Effector CD4-positive, alpha-beta T cell (primary cell): ENCODE measurements at places on chromosomes 2 and 18.
A peak's percentile ranks its signal among the peaks of the same experiment; 100 is the strongest.

DNA sequence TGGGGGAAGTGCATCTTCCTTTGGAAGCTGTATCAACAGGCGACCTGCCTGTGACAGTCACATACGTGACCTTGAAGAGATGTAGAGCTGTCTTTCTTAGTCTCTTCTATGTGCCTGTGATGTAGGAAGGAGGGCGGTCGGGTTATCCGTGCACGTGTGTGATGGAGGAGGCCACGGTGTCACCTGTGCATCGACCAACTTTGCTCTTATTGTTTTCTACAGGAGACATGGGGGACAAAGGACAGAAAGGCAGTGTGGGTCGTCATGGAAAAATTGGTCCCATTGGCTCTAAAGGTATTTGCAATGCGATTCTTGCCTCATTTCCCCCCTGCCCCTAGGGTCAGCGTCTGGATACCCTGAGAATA lies 20.7 kb upstream of the ALLC start:
- no peak for DNase-seq

DNA sequence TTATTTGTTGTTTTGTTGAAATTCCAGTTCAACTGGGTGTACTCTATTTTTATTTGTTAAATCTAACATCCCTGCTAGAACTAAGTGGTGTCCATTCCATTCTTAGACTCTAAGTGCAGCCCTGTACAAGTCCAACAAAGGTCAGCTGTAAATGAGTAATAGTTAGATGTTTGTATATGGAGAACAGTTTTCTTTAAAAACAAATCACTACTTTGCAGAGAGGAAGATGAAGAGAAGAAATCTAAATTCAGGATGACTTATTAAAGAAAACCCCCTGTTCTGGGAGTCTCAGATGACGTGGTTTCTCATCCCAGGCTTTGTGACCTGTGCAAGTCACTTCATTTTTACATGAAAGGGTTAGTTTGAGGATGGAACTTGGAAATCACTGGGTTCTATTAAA lies 57.9 kb downstream of the GALNT14 start:
- DNase-seq = no peak

DNA sequence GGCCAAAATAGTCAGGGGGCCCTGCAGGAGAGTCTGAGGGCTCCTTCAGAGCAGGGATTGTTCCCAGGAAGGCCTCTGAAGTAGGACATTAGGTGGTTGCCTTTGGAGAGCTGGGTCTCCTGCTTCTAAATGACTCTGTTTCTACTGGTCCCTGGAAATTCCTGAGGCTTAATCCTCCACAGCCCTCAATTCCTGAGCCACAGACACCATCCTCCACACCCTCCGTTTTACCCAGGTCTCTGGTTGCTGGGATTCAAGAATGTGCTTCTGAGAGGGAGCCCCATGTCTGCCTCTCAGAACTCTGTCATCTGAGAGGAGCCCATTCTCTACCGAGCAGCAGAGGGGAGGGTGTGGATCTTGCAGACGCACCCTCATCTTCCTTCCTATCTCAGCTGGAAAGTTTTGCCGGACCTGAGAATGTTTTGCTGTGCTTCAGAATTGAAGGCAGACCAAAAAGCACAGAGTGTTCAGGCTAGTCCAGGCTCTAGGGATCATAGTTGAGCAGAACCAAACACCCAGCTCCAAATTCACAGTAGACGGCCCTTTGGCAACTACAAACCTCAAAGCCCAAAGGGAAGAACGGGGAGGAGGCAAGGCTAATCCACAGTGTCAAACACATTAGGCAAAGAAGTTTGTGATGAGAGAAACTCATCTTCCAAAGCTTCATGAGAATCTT lies 8.1 kb downstream of the VIT start:
- no peak for DNase-seq

DNA sequence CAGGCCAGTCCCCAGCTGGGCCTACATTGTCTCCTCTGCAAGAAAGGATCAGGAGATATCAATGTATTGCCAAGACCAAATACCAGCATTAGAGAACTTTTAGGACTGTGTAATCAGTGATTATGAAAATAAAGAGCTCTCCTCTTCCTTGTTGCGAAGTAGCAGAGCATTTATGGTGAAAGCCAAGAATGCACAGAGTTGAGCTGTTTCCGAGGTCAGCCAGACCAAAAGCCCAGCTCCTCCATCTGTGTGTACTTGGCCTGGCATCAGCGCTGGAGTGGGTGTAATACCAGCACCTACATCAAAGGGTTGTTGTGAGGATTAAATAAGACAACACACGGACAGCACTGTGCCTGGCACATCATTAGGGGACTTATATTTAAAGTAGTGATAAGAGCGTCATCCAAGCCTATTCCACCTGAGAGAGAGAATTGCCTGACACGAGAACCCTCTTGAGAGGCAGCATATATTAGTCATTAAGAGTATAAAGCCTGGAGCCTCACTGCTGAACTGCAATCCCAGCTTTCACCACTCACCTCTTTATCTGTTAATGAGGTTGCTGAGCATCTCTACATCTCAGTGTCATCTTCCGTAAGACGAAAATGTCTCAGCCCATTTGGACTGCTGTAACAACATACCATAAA lies 7.4 kb upstream of the SLC16A14 start:
- no peak for DNase-seq

GRCh38 chr2:239654266-239654665 lies 253.4 kb upstream of the HDAC4 start:
- no peak for DNase-seq

GRCh38 chr2:101545950-101546349 lies 71.0 kb upstream of the RFX8 start:
- DNase-seq = no peak

GRCh38 chr18:67463829-67464228 lies 52.7 kb downstream of the DSEL start:
- no peak for DNase-seq

DNA sequence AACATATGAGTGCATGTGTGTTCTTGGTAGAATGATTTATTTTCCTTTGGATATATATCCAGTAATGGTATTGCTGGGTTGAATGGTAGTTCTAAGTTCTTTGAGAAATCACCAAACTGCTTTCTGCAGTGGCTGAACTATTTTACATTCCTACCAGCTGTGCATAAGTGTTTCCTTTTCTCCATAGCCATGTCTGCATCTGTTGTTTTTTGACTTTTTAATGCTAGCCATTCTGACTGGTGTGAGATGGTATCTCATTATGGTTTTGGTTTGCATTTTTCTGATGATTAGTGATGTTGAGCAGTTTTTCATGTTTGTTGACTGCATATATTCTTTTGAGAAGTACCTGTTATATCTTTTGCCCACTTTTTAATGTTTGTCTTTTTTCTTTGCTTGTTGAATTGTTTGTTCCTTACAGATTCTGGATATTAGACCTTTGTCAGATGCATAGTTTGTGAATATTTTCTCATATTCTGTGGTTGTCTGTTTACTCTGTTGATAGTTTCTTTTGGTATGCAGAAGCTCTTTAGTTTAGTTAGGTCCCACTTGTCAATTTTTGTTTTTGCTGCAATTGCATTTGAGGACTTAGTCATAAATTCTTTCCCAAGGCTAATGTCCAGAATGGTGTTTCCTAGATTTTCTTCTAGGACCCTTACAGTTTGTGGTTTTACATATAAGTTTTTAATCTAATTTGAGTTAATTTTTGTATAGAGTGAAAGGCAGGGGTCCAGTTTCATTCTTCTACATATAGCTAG lies 17.6 kb upstream of the KCNE4 start:
- no peak for DNase-seq

DNA sequence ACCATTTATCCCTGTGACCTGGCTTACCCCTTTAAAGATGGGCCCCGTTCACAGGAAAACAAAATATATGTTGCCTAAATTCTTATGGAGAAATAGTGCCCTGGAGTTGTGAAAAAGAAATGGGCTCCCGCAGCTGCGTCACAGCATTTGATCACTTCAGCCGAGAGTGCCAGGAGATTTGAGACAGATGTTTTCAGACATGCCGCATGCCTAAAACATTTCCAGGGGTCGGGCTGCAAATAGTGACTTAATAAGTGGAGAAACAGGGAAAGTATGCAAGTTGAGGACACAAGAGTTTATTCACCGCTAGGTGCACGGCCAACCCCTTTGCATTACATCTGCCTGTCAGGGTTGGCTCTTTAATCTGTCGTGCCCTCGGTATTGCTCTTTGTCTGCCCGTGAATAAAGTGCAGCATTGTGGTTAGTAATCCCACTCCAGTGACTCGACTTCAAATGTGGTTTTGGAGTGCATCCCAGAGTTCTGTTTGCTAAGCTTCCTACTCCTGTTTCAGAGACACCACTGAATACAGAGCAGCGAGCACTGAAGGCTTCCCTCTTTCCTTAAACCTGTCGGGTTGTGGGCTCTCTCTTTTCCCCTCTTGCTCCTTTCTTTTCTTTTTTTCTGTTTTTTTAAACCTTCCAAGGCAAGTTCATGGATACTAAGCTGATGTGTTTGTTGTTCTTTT lies 187.5 kb downstream of the LTBP1 start:
- no peak for DNase-seq

DNA sequence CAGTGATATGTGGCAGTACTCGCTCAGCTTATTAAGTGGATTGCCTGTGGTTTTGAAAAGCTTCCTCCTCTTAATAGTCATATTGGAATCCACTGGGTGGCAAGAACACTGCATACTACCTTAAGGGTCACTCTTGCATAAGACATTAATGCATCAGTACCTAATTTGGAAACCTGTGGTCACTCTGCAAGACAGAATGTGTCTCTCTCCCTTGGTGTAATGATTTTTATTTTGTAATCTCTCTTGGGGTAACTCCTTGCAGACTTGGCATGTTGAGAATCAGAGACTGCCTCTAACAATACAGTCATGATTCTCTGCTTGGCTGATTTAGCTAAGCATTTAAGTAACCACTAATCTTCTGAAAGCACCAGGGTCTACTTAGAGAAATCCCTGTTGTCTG lies 33.0 kb upstream of the IER3IP1 start:
- DNase-seq = no peak

DNA sequence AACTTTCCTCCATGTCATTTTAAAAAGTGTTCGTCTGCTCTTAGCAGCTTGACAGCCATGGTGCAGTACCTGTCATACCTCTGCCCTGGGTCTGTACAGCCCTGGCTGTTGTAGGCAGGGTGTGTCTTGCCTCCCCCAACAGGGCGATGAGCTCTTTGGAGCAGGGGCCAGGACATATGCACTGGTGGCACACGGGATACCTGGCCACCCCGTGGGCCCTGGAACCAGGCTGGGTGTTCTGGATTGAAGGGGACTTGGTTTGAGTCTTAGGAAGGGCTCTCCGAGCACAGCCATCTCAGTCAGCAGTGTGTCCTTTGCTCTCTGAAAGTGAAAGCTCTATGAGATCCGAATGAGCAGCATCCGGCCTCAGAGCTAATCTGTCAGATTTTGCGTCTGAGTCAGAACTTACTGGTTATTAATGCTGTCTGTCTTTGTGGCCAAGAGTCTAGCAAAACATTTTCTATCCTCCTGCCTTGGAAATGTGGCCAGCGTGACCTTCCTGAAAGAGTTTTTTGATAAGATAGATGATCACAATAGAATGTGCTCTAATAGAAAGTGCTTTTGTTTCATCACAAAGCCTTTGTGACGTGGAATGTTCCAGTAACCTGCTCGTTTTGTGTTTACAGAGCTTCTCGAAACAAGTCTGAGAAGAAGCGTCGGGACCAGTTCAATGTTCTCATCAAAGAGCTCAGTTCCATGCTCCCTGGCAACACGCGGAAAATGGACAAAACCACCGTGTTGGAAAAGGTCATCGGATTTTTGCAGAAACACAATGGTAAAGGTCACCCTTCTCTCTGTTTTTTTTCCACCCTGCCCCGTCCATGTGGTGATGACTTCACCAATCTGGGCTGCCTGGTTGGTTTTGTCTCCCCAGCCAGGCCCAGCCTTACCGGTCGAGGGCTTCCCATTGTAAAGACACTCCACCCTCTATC lies 77.3 kb upstream of the RPL31 start:
- peak; percentile 6 for DNase-seq
